SK-MEL-5 (cell line): ENCODE measurements at places on chromosomes 11 and 22. TPM values are rescaled to one million over a fixed set of nuclear protein-coding genes. Genes with fewer than 3 reads are reported as not detected.

GRCh38 chr22:24077416-24077815 is 66.3 kb downstream of the CABIN1 start:
- DNase-seq = no peak

GRCh38 chr22:42307806-42308563 is 37.5 kb upstream of the TCF20 start:
- DNase-seq = no peak

The OR5A1 gene
- total RNA-seq = not detected in 2 replicates

The OR6T1 gene
- not detected in 2 replicates for total RNA-seq

DNA sequence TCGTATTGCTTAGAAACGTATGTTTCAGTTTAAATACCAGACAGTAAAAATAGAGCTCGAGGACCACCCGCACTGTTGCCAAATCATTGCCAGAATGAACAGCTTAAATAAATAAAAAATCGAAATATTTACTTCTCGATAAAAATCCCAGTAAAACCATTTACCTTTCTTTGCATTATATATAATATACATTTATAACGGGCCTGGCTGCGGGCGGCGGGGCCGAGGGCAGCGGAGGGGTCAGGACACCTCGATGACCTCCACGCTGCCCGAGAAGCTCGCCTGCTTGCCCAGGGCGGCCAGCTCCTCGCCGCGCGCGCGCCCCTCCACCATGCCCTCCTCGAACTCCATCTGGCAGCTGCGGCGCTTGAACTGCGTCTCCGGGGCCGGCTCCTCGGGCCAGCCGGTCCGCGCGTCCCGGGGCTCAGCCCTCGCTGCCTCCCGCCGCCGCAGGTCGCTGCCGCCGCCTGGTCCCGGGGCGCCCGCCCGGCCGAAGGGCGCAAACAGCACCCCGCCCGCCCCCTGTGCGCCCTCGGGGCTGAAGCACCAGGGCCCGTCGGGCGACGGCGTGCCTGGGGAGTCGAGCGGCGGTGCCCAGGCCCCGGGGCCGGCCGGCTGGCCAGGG is 15.7 kb downstream of the DUSP8 start:
- no peak for DNase-seq

DNA sequence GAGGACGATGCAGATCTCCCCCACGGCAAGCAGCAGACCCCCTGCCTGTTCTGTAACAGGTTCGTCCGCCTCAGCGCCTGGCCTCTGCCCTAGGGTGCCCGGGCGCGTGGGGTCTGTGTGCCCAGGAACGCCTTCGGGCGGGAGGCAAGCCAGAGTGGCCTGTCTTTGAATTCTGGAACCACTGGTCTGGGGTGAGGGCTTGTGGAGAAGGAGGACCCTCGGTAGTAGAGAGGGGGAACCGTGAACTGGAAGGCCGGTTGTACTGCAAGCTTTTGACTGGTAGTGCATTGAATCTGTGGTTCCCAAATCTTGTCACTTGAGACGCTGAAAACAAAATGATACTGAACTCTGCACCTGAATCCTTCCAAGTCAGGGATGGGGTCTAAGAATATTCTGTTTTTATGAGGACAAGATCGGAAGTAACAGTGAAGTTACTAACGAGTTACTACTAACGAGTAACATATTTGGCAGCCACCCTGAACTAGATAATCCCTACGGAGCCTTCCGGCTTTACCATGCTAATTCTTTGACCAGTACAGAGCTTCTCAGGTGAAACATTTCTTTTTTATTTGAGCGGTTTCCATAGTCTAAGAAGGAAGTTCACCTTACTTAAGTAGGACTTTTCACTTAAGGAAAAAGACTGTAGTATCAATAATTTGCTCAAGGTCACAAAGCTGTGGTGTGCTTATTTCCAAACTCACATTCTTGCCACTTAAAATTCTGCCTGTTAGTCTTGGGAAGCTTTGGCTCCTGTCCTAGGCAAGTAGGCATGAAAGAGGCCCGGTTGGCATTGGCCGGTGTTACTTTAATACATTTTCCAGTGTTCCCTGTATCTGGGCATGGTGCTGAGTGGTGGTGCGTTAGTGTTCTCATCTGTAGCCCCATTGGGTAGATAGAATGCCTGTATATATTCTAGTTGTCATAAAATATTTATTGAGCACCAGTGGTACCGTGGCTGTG is 860 bp downstream of the PRMT3 start:
- no peak for DNase-seq

DNA sequence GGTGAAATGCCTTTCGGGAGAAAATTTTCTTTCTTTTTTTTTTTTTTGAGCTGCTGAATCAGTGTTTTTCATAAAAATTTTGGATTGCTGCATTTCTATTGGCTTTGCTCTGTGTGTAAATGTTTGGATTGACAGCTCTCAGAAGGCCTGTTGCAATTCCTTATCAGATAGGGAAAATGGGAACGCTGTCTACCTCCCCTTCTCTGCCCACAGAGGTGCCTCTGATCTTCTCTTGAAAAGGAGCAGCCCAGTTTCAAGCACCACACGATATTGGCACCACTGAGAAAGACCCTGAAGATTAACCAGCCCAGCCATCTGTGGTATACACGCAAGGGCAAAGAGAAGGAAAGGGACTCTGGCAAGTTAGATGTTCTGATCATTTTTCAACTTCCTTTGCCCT is 1272.2 kb downstream of the LRRC4C start:
- DNase-seq = no peak

The CALCA gene
- not detected in 2 replicates for total RNA-seq

The OR52N4 gene
- not detected in 2 replicates for total RNA-seq

DNA sequence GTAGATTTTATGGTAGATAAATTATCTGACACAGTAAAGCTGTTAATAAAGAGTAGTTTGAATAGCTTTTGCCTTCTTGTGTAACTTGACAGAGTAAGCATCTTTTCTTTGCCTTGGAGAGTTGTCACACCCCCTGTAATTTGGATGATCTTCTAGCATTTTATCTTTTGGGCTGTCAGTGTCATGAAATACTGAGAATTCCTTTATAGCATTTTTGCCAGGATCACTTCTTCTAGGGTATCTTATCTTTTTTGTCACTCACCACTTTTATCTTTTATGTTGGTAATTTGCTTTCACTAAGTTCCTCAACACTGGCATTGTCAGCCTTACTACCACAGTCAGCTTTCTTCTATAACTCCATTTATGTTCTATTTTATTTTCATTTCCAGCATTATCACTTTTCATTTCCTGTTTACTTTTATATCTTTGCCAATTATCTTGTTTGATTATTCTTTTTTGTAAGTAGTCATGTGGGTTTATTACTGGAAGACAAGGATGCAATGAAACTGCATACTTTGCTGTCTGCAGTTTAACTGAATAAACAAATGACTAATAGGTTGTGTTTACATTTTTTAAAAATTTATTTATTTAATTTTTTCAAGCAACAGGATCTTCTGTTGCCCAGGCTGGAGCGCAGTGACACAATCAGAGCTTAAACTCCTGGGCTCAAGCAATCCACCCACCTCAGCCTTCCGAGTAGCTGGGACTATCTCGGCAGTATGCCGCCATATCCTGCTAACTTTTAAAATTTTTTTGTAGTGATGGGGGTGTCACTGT is 28.1 kb upstream of the ACAT1 start:
- no peak for DNase-seq

DNA sequence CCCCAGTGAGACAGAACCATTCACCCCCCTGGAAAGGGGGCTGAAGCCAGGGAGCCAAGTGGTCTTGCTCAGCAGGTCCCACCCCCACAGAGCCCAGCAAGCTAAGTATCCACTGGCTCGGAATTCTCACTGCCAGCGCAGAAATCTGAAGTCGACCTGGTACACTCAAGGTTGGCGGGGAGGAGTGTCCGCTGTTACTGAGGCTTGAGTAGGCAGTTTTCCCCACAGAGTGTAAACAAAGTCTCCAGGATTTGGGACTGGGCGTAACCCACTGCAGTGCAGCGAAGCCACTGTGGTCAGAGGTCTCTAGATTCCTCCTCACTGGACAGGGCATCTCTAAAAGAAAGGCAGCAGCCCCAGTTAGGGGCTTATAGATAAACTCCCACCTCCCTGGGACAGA is 10.0 kb downstream of the PATE1 start:
- DNase-seq = no peak

DNA sequence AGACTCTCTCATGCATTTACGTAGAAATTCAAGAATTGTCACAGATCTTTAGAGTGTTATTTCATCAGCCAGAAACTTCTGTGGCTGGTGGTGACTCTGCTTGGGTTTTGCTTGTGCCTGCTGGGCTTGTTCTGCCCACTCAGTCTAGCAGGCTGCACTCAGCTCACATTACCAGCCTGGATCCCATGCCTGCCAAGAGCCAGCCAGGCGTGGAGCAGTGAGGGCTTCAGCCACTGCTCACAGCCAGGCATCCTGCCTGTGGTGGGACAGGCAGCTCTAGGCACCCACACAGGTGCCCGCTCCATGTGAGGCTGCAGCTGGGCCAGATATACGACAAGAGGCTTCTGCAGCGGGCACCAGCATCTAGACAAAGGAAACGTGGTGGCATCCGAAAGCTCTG is 1213.3 kb upstream of the RAG2 start:
- no peak for DNase-seq

The OR52I2 gene
- total RNA-seq = not detected in 2 replicates

- no peak for DNase-seq
Observed at GRCh38 chr11:128599729-128600128, 12.4 kb upstream of the ETS1 start.

The IL18 gene
- total RNA-seq = 0.71 and 1.3 TPM in 2 replicates

GRCh38 chr11:117796456-117796871 is 552 bp downstream of the DSCAML1 start:
- no peak for DNase-seq

- no peak for DNase-seq
Observed at GRCh38 chr11:66339162-66339675, 3.0 kb upstream of the RIN1 start.

The CLMP gene
- not detected in 2 replicates for total RNA-seq

The ARHGAP20 gene
- not detected in 2 replicates for total RNA-seq

- DNase-seq = no peak
Observed at GRCh38 chr11:1757861-1758610, 5.7 kb downstream of the CTSD start.

GRCh38 chr11:21949763-21950413 is 243.0 kb upstream of the ANO5 start:
- no peak for DNase-seq

The NXPE4 gene
- total RNA-seq = not detected in 2 replicates

The MRE11 gene
- 16.0 and 18.4 TPM in 2 replicates for total RNA-seq

The PRR33 gene
- total RNA-seq = not detected in 2 replicates
